ENCODE measurements at places on chromosomes 1 and 21.

- DNase-seq, result no peak
Measured at GRCh38 chr1:21930080-21930571, 7.0 kb downstream of the HSPG2 start.

GRCh38 chr1:245054507-245055270 lies 100.1 kb upstream of the KIF26B start:
- DNase-seq, result no peak

- no peak for DNase-seq
Measured at GRCh38 chr1:157173900-157174410, 35.8 kb upstream of the ETV3 start.

DNA sequence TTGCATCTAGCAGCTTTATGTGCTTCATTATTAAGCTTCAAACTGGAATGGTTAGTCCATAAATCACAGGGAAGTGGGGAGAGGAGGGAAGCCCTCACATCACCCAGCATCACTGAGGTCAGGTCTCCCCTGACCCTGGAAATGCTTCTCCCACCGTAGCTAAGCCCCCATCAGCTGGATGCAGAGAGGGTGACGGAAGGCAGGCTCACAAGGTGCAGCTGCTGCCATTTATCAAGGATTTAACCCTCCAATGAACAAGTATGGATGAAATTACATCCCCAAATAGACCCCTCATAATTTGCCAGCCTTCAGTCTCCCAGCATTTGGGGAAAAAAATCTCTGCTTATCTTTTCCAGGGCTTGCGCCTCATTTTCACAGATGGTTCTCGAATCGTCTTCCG lies 60.8 kb downstream of the PGM1 start:
- DNase-seq, result no peak

DNA sequence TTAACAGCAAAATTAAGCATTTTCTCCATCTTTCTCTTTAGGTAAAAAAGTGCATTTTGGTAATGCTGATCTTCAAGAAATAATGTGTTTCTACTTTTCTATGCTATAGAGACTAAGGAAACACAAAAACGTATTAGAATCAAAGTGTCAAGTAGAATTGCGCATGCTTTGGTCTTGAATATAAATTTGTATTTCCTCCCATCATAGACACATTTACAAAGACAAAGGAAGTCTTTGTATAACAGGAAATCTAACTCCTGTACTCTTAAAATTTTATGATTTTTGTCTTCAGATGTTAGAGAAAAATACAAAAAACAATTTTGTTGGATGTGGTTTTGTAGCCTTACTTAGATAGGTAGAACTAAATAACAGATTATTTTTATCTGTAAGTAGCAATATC lies 1299.4 kb downstream of the NCAM2 start:
- DNase-seq, result no peak

DNA sequence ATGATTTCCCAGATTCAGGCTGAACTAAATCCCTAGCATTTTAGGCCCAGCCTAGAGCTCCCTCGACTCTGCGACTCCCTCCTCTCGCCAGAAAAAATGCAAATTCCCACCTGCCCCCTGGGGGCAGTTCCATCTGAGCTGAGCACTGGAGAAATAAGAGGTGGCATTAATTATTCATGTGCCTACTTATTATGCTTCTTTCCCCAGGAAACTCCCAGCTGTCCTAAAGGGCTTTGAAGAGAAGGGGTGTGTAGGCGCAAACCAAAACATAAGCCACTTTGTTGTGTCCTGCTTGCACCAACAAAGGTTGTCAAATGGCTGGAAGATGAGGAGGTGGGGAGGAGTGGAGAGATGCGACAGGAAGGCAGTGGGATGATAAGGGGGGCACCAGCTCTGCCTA lies 41.4 kb upstream of the GOLT1A start:
- no peak for DNase-seq

Measured in hepatic stellate cell (primary cell).